ENCODE measurements at places on chromosomes 11 and 22. TPM values are rescaled to one million over a fixed set of nuclear protein-coding genes. Genes with fewer than 3 reads are reported as not detected.
A peak's percentile ranks its signal among the peaks of the same experiment; 100 is the strongest.

Gene FAM227A
- 12.6 TPM for total RNA-seq

Gene RPS3
- total RNA-seq: 1,811 TPM

- H3K4me3 ChIP-seq: no peak overlapping the region
- DNase-seq: no peak
- H3K4me1 ChIP-seq: no peaks in the 10 kb centered on the region
- no peaks in the 10 kb centered on the region for H3K27me3 ChIP-seq
Observed at GRCh38 chr11:108235192-108235591, 12.3 kb downstream of the ATM start.

Gene CRYBB2
- 0.45 TPM for total RNA-seq

DNA sequence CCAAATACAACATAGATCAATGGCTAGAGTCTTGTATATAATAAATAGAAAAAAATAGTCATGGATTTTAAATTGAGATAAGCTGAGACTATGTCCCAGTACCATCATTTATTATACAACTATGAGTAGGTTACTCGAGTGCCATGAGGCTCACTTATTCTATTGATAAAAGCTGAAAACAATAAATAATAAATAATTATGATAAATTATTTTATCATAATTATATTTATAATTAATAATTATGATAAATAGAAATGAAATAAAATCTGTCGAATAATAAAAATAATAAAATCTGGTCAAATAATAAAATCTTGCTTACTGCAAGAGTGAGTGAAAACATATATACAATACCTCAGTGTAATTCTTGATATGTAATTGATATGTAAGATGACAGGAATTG lies 801.4 kb downstream of the FAM181B start:
- no peaks in the 10 kb centered on the region for H3K27me3 ChIP-seq
- no peaks in the 10 kb centered on the region for H3K4me1 ChIP-seq

DNA sequence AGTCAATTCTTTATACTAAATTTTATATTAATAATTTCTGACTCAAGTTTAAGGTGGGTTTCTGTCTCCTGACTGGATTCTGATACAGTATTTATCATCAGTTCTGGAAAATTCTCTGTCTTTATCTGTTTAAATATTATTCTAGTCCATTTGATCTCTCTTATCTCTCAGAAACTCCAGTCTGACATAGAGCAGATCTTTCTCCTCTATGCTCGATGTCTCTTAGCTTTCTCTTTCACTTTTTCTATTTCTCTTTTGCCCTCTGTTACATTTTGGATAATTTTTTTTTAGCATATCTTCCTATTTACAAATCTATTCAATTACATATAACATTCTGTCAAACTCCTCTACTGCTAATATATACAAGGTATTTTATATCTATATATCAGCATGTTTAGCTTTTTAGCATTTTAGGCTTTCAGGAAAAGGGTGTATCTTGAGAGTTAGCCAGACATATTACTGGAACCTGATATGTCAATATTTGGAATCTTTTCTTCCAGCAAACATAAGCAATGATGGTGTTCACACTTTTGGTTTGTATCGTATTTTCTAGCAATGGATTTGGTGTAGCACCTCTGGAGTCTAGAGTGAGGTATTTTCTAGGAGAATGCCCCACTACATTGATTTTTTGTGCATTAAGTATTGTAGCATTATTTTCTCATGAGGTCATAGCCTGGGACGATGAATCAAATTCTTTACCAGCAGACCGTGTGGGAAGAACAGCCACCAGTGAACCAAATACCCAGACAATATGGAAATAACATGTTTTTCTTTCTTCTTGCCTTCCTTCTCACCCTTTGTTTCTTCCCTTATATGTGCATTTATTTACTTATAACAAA lies 4.1 kb upstream of the NNMT start:
- no peak overlapping the region for H3K4me3 ChIP-seq
- H3K36me3 ChIP-seq: no peaks in the 10 kb centered on the region
- peak overlapping the region; percentile 42 for H3K27ac ChIP-seq

- H3K27me3 ChIP-seq: no peaks in the 10 kb centered on the region
- no peak overlapping the region for H3K4me3 ChIP-seq
- H3K36me3 ChIP-seq: no peaks in the 10 kb centered on the region
- DNase-seq: peak; percentile 92
- H3K27ac ChIP-seq: peak overlapping the region; percentile 93
- peaks cover 34% of the 10 kb centered on the region for H3K4me1 ChIP-seq
Observed at GRCh38 chr11:118615282-118615975, 8.0 kb downstream of the PHLDB1 start.

Gene UBE2L6
- 38.3 TPM for total RNA-seq

- no peaks in the 10 kb centered on the region for H3K36me3 ChIP-seq
- H3K4me3 ChIP-seq: no peak overlapping the region
- H3K27ac ChIP-seq: no peak overlapping the region
Observed at GRCh38 chr11:30045921-30046577, 29.2 kb upstream of the KCNA4 start.

Gene INS
- not detected for total RNA-seq

DNA sequence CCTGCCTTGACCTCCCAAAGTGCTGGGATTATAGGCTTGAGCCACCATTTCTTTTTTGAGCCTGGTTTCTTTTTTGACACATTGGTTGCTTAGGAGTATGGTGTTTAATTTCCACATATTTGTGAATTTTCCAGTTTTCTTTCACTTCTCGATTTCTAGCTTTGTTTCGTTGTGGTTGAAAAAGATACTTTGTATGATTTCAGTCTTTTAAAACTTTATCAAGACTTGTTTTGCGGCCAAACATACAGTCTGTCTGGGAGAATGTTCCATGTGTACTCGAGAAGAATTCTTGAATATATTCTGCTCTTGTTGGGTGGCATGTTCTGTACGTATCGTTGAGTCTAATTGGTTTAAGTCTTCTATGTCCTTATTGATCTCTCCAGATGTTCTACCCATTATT lies 20.8 kb downstream of the SHANK3 start:
- DNase-seq: no peak
- peaks cover 15% of the 10 kb centered on the region for H3K4me1 ChIP-seq
- no peak overlapping the region for H3K4me3 ChIP-seq

Gene POU2F3
- total RNA-seq: 1.4 TPM

GRCh38 chr11:119741369-119742262 lies 12.6 kb upstream of the NECTIN1 start:
- no peak overlapping the region for H3K27ac ChIP-seq
- no peaks in the 10 kb centered on the region for H3K27me3 ChIP-seq
- H3K4me1 ChIP-seq: peaks cover 7% of the 10 kb centered on the region
- no peaks in the 10 kb centered on the region for H3K36me3 ChIP-seq
- no peak overlapping the region for H3K4me3 ChIP-seq

DNA sequence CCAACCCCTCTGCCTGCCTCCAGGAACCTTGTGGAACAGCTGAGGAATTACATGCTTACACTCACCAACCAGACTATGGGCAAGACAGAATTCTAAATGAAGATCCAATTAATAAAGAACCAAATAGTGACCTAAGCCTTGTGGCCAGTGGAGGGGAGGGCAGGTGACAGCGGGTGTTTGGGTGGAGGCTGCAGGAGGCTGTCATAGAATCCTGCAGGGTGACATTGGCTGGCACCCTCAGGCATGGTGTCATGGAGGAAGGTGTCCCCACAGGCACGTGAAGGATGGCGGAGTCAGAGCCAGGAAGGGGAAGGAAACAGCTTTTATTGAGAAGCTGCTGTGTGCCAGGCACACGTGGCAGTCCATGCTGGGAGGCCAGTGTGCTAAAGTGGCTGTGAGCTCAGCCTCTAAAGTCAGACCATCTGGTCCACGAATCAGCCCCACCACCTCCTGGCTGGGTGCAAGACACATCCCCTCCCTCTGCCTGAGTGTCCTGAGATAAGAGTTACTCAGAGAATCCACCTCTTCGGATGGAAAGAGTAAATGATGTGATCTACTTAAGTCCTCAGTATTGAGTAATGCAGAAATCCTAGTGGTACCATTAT lies 8.7 kb downstream of the MYO18B start:
- H3K36me3 ChIP-seq: no peaks in the 10 kb centered on the region
- no peak overlapping the region for H3K27ac ChIP-seq
- H3K27me3 ChIP-seq: no peaks in the 10 kb centered on the region
- H3K4me3 ChIP-seq: no peak overlapping the region

Gene SYT13
- 1.6 TPM for total RNA-seq

DNA sequence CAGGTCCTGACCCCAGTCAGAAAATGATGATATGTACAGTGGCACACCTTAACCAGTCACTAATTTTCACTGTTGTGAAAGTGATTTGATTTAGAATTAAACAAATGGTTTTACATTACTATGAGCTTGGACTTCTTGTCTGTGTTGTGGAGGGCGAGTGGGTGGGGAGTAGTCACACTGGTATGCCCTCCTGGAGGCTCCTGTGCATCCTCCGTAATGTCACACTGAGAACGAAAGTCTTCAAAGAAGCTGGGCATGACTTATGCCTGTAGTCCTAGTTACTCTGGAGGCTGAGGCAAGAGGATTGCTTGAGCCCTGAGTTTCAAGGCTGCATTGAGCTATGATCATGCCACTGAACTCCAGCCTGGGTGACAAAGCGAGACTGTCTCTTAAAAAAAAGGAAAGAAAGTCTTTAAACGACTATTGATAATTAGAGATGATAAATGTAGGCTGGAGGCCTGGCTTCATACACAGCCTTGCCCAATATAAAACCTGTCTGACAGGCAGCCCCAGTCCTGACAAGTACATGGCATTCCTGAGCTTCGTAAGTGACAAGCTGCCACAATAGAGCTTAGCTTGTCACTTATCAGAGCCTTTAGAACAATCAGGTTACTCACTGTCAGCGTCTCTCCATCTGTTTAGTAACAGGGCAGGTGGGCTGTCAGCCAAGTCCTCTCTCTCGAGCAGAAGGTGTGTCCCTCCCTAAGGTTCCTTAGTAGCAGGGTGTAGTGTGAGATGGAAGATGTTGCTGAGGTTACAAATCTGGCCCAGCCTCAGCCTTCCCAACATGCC lies 5.0 kb upstream of the LIMK2 start:
- peaks cover 23% of the 10 kb centered on the region for H3K4me1 ChIP-seq
- H3K4me3 ChIP-seq: no peak overlapping the region
- H3K27me3 ChIP-seq: no peaks in the 10 kb centered on the region
- peak overlapping the region; percentile 38 for H3K27ac ChIP-seq
- peaks cover 7% of the 10 kb centered on the region for H3K36me3 ChIP-seq

- H3K36me3 ChIP-seq: no peaks in the 10 kb centered on the region
- no peaks in the 10 kb centered on the region for H3K27me3 ChIP-seq
- H3K4me3 ChIP-seq: no peak overlapping the region
- peak; percentile 73 for DNase-seq
- H3K27ac ChIP-seq: no peak overlapping the region
- H3K4me1 ChIP-seq: no peaks in the 10 kb centered on the region
Observed at GRCh38 chr11:67640021-67640757, 626 bp upstream of the TBX10 start.

GRCh38 chr22:49659281-49659923 lies 168.3 kb downstream of the BRD1 start:
- no peaks in the 10 kb centered on the region for H3K27me3 ChIP-seq
- no peaks in the 10 kb centered on the region for H3K36me3 ChIP-seq
- H3K4me3 ChIP-seq: no peak overlapping the region

Gene H19
- 17.3 TPM for total RNA-seq

DNA sequence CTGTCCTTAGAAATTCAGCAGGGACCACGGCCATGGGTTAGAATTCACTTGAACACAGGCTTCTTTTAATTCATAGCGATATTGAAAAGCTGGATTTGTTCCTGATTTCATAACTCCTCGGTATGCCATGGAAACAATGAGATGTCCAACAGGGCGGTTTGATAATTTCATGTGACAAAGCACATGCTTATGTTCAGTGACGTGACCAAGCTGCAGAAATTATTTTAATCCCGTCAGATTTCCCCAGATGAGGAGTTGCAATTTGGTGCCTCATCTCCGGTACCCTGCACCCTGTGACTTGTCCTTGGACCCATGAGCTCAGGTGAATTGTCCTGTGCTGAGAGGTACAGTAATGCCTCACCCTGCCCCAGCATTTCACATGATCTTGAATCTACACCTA lies 81.7 kb downstream of the C11orf91 start:
- H3K36me3 ChIP-seq: no peaks in the 10 kb centered on the region
- H3K27ac ChIP-seq: no peak overlapping the region
- DNase-seq: no peak
- H3K4me3 ChIP-seq: no peak overlapping the region
- H3K27me3 ChIP-seq: no peaks in the 10 kb centered on the region

- H3K4me3 ChIP-seq: no peak overlapping the region
- no peaks in the 10 kb centered on the region for H3K36me3 ChIP-seq
- no peak overlapping the region for H3K27ac ChIP-seq
- peaks cover 44% of the 10 kb centered on the region for H3K4me1 ChIP-seq
Observed at GRCh38 chr11:69294571-69295078, 670 bp downstream of the MYEOV start.

DNA sequence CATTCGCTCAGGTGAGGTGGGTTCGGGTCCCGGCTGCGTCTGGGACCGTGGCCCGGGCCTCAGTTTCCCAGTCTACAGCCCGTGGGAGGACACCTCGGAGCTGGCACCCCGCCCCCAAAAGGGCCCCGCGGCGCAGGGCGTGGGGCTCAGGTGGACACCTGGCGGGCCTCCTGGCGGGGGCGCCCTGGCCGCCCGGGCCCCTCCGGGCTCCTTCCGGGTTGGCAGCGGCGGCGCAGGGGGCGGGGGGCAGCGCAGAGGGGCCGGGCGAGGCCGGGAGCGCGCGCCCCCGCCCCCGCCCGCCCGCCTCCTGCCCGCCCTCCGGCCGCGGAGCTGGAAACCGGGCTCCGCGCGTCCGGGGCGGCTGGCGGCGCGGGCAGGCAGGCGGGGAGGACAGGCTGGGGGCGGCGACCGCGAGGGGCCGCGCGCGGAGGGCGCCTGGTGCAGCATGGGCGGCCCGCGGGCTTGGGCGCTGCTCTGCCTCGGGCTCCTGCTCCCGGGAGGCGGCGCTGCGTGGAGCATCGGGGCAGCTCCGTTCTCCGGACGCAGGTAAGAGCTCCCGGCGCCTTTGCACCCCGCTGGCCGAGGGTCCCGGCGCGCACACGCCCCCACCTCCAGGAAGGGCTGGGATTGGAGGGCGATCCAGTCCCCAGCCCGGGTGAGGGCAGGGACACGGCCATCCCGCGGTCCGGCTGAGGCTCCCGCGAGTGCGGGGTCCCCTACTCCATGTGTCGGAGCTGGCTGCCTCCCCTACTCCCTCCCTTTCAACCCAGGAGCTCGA lies at the start of gene EMID1:
EMID1 (plus strand) TSS at position 303 of the 778 bp plus-strand sequence; CDS start at position 446, 143 bp downstream.
- peak within 1 kb of the TSS; percentile 50 for H3K27ac ChIP-seq
- H3K4me1 ChIP-seq: peaks cover 25% of the 10 kb centered on the region
- H3K27me3 ChIP-seq: no peaks in the 10 kb centered on the region
- peak; percentile 59 for DNase-seq

GRCh38 chr11:115652496-115652895 lies 148.3 kb upstream of the CADM1 start:
- H3K4me1 ChIP-seq: no peaks in the 10 kb centered on the region
- DNase-seq: no peak
- H3K4me3 ChIP-seq: no peak overlapping the region
- no peaks in the 10 kb centered on the region for H3K27me3 ChIP-seq
- H3K27ac ChIP-seq: no peak overlapping the region

DNA sequence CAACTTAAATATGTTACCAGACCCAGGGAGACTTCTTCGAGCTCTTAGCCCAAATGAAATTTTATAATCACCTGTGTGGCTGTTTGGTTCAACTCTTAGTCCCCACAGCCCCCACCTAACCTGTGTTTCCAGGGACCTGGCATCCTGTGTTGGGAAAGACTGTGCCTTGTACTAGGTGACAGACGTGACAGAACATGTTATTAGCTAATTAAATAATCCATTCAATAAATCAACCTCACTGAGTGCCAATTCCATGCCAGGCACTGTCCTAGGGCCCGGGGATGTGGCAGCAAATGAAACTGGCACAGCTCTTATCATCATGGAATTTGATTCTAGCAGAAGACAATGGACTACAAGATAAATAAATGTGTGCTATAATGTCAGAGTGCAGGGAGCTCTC lies 431.9 kb downstream of the MIAT start:
- H3K4me3 ChIP-seq: no peak overlapping the region
- DNase-seq: no peak
- no peak overlapping the region for H3K27ac ChIP-seq
- no peaks in the 10 kb centered on the region for H3K27me3 ChIP-seq
- H3K4me1 ChIP-seq: no peaks in the 10 kb centered on the region

- no peaks in the 10 kb centered on the region for H3K27me3 ChIP-seq
- no peak for DNase-seq
- no peak overlapping the region for H3K27ac ChIP-seq
Observed at GRCh38 chr22:50676180-50676636, 3.6 kb downstream of the SHANK3 start.
